Left lobe of liver (tissue), 2 donors: ENCODE measurements at places on chromosomes 16 and 17.
A peak's percentile ranks its signal among the peaks of the same experiment; 100 is the strongest.

DNA sequence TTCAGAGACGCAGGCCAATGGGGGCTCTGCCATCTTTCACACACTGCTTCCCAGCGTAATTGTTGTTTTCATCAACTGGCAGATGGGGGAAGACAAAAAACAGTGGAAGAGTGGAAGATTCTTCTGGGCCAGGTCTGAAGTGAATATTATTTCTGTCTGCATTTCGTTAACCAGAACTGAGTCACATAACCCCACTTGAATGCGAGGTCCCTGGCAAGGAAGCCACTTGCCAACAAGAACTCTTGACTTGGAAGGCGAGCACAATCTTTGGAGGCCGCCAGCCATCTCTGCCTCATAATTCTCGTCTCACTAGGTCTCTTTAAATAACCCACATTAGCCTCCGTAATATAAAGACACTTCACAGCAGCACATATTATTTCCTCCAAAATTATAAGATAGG, 75.4 kb downstream of the CYB561 start:
- no peak for DNase-seq

DNA sequence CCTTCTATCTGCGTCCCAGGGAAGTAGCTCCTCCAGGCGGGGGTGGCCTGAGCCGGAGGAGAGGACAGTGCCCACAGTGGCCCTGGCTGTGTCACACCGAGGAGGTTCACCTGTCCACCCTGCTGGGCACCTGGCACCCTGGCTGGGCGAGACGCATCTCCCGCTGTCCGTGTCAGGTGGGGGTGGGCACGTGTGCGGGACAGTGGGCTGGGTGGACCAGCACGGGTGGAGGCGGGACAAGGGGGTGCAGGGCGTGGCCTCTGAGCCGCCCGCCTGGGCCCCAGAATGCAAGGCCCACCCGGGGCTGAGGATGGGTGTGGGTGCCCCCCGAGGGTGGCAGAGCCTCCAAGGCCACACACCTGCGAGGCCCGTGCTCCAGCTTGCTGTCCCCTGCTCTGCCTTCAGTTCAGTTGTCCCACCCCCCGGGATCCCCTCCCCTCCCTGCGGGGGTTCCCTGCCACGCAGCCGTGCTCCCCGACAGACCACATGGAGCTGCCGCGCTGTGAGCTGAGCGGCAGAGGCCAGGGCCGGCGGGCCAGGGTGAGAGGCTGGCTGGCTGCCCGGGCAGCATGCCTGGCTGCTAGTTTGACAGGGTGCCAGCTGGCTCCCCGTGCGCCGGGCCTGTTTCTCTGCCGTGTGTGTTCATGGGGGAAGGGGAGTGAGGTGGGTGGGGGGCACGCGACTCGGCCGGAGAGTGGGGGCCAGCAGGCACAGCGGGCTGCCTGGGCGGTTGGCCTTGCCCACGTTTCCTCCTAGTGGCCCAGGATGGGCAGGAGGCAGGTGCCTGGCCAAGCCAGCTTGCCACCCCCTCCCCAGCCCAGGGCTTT, 33.9 kb downstream of the BAHCC1 start:
- peak; percentile 91 for DNase-seq

GRCh38 chr17:18377437-18378204, at the start of gene EVPLL:
Gene EVPLL, plus strand, starts transcription at chr17:18377778. Its CDS starts 3,160 bp downstream, at chr17:18380938.
- peak; percentile 94 for DNase-seq

DNA sequence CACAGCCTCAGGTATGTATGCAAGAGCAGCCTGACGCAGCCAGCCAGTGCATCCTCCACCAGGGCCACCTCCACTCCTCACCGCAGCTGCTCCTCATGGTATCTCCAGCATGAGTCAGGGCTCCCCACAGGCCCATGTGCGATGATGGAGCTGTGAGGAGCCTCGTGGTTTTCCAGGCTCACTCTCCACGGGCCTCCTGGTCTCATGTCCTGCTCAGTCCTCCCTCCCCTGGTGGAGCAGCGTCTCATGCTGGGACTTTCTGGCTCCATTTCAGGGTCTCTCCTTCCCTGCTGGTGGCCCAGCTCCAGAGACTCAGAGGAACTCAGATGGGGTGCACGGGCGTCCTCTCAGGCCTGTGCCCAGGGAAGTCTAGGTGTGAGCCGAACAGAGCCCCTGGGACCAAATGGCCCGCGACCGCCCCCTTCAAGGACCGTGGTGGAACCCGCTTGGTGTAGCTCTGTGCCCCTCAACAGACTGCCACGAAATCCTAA, 70.4 kb downstream of the METRNL start:
- DNase-seq, result peak; percentile 42

- no peak for DNase-seq
These were observed 34.5 kb upstream of the MEOX1 start for GRCh38 chr17:43695970-43696865.

DNA sequence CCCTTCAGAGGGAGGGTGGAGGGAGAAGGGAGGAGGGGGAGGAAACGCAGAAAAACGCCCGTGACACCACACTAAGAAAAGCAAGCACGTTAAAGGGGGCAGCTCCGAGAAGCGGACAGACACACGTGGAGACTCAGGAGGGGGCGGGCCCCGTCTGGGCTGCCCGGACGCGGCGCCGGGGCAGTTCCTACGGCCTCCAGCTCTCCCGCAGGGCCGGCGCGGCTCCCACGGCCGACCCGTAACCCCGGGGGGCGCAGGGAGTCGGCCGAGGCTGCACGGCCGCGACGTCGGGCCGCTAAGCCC, 362 bp downstream of the KLHDC4 start:
- DNase-seq, result no peak

DNA sequence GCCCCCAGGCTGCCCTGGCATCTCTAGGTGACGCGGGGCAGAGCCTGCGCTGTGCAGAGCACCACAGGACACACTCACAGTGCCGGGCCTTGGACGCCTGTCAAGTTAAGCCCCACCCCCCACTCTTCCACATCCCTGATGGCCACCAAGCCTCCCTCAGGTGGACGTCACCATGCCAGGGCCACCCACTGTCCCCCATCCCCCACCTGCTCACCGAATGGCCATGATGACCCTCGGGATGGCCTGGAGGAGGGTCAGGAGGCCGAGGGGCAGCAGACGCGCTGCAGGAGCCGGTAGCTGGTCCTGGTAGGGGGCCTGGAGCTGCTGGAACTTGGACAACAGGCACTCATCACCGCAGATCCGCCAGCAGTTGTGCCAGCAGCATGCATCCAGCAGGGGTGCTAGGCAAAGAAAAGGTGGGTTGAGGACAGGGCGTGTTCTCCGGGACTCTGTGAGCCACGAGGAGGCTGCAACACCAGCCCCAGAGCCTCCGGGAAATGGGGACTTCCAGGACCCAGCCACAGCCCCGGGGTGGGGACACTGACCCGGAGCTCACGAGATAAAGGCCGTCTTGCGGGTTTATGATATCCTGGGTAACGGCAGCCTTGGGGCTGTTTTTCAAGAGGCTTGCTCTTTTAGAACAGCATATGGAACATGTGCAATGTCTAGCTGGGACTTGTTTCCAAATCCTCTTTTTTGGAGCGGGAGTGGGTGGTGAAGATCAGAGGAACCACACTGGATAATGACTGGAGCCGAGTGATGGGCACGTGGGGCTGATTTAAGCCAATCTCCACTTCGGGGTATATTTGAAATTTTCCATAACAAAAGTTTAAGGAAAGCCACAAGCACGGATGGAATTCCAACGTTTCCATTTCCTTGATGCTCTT, 11.4 kb downstream of the C16orf95 start:
- no peak for DNase-seq

GRCh38 chr17:73042809-73043685, 49.4 kb downstream of the SLC39A11 start:
- no peak for DNase-seq

- no peak for DNase-seq
These were observed 73.8 kb upstream of the METRNL start for GRCh38 chr17:83005639-83006038.

DNA sequence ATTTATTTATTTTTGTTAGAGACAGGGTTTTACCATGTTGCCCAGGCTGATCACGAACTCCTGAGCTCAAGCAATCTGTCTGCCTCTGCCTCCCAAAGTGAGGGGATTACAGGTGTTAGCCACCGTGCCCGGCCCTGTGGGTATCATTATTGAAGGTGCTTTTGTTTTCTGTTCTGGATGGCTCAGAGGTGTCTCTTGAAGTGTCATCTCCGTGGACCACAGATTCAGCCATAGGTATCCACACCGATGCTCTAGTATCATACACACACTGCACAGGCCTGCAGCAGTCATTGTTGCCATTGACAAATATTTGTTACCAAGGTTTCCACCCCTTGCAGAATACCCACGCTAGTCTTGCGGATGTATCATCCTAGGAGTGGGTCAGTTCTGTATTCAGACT, 446.2 kb downstream of the XYLT1 start:
- DNase-seq, result no peak

DNA sequence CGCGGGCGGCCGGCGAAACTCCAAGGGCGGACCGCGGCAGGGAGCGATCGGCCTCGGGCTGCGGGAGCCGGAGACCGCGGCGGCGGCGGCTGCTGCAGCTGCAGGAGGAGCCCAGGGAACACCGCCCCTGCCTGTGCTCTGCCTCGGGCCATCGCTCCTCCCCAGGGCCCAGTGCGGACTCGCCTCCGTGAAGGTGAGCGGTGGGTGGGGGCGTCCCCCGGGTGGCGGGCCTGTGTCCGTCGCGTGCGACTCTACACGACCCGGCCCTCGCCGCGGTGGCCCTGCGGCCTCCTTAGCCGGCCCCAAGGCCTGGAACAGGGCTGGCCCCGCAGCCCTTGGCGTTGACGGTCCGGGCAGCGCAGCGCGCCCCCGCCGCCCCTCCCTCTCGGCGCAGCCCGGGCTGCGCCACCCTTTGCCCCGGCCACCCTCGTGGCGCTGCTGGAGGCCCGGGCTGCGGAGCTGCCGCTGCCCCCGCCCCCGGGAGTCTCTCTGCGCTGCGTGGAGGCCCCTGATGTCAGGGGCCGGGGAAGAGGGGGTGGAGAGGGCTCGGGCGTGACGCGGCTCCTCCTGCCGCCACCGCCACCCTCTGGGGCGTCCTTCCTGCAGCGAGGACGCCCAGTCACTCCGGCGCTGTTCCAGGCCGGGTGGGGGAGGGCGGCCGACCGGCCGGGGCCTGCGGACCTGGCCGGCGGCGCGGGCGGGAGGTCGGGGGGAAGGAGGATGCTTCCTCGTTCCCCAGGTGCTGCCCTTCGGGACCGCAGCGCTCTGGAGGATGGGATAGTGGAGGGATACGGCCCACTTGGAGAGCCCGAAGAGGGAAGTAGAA, 485 bp downstream of the DYNLL2 start:
- DNase-seq, result peak; percentile 68

DNA sequence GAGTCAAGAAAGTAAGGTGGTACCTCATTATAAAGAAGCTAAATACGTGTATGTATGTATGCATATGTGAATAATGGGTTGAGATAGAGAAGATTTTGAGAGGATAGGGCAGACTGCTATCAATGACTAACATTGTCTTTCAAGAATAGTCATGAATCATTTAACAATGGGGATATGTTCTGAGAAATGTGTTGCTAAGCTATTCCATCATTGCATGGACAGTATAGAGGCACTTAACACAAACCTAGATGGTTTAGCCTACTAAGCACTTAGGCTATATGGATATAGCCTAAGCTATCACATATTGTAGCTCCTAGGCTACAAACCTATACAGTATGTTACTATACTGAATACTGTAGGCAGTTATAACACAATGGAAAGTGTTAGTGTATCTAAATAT, 45.2 kb downstream of the TBC1D26 start:
- no peak for DNase-seq

GRCh38 chr16:27098366-27099049, 31.8 kb downstream of the C16orf82 start:
- peak; percentile 6 for DNase-seq

- no peak for DNase-seq
These were observed 40.5 kb downstream of the ANKRD11 start for GRCh38 chr16:89449726-89450335.
